ENCODE measurements at places on chromosomes 16 and 17.

- no peak for DNase-seq
These were observed 6.2 kb downstream of the MT2A start for GRCh38 chr16:56614549-56614991.

DNA sequence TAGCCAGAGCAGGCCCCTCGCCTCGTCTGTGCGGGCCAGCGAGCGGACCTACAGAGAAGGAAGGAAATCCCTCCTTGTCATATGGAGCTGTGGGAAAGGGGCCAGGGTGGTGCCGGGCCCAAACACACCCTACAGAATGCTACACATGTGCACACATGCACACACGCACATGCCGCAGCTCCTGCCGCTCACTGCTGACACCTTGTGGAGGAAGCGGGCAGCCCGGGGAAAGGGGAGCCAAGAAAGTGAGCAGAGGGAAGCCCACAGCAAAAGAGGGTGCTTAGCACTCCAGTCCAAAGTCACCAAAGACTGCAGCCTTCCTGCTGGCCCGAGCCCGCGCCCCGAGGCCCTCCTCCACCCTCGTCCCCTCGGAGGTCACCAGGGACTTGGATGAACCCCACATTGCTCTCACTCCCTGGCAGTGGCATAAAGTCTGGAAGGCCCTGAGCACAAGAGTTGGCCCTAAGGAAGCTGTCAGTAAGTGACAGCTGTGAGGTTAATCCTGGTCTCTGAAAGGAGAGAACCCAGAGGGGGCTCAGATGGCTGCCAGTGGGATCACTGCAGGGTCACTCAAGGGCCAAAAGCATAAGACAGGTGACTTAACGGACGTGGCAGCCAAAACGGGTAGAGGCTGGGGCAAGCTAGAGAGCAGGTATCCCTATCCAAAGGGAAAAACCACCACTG, 68.2 kb downstream of the MYO18A start:
- peak; percentile 82 for DNase-seq

DNA sequence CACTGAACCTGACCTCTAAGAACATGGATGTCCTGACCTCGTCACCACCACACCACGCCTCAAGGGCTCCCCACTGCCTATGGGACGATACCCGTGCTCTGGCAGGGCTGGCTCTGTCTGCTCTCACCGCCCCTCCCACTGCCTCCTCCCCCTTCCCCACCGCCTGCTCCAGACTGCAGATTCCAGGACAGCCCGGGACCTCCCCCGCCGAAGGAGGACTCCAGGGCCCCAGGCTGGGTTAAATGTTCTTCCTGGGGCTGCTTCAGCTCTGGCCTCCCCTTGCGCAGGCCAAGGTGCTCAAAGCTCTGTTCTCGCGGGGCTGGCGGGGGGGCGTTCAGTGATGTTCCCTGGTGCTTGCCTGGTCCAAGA, 3.1 kb downstream of the NPW start:
- peak; percentile 38 for DNase-seq

GRCh38 chr16:65124596-65124995, 2.7 kb upstream of the CDH11 start:
- no peak for DNase-seq

DNA sequence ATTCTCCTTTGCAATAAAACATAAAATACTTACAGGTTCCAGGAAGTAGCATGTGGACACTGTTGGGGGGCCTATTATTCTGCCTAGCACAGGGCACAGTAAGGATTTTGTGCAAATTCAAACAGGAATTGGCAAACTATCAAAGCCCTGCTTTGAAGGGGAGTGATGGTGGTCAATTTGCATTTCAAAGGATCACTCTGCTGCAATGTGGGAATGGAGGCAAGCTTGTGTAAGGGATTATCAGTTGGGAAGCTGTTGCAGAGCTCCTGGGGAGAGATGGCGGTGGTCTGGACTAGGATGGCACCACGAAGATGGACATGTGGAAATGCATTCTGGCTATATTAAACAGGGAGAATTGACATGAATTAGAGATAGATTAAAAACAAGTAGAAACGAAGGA, 990.7 kb upstream of the RBFOX1 start:
- no peak for DNase-seq

GRCh38 chr16:72877374-72878028, 170.4 kb downstream of the ZFHX3 start:
- DNase-seq = peak; percentile 72

DNA sequence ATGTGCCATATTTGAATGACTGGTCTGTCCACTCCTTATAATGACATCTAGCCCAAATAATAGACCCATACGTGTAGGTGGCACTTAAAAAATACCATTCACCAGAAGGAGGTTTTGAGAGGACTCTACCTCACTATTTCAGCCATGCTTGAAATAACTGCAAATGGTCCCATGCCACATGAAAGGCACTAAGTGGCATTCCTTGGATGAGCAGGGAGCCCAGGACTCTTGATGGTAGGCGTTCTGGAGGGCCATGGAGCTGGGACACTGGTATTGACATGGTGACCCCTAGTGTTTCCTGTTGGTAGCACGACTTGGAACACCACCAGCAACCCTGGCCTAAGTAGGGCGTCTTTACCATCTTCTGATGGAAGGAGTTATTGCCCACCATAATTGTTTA, 148.7 kb upstream of the ZFHX3 start:
- peak; percentile 79 for DNase-seq

GRCh38 chr17:45740553-45741330, 43.4 kb upstream of the CRHR1 start:
- DNase-seq = peak; percentile 21

- DNase-seq = no peak
These were observed 6.1 kb upstream of the TNRC6C start for GRCh38 chr17:77952368-77952767.

GRCh38 chr17:67421869-67422273, 44.8 kb downstream of the PITPNC1 start:
- DNase-seq = peak; percentile 62

DNA sequence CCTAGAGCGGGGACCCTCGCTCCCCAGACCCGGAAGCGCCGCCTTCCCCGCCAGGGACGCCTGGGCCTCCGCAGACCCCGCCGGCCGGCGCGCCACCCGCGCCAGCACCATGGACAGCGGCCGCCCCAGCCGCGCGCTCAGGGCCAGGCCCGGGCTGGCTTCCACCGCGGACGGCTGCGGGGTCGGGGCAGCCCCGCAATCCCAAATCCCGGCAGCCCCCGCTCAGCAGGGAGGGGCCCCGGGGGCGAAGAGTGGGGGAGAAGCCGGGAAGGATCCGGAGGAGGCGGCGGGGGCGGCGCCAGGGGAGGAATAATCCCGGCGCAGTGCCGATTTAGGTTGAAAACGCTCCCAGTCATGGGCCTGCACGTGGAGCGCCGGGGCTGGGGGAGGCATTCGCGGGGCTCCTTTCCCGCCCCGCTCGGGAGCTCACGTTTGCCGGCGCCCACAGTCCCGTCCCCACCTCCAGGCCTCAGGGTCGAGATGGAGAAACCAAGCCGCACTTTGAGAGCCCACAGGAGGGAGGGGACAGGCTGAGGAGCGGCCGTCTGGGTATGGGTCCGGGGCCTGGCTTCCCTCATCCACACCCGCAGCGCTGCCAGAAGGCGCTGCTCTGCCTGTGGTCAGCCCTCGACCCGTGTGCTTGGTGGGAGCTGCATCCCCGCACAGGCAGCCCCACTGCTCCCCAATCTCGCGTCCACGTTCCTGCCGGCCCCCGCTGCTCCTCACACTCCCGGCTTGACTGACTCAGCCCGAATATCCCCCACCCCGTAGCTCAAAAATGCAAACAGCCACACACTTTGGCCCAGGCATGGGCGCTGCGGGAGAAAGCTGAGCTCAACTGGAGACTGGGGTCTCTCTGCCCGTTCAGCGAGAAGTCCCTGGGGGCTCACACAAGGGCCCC, 4.7 kb downstream of the FBXL16 start:
- peak; percentile 51 for DNase-seq

DNA sequence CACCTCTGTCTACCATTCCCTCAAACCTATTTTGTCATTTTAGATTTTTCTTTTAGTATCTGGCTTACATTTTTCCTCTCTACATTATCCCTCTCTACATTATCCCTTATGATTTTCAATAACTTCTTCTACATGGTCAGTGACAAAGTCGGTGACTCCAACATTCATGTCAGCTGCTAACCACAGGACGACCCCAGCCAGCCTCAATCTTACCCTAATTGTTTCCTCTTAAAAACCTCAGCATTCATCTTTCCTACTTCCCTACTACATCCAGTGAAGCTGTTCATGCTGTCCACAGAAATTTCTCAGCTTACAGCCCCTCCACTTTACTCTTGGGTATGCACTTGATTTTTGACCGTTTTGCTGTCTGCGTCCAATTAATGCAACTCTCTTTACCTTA, 8.3 kb downstream of the MYH10 start:
- DNase-seq = no peak

- peak; percentile 58 for DNase-seq
These were observed 53.9 kb downstream of the MYO1D start for GRCh38 chr17:32822996-32823395.

DNA sequence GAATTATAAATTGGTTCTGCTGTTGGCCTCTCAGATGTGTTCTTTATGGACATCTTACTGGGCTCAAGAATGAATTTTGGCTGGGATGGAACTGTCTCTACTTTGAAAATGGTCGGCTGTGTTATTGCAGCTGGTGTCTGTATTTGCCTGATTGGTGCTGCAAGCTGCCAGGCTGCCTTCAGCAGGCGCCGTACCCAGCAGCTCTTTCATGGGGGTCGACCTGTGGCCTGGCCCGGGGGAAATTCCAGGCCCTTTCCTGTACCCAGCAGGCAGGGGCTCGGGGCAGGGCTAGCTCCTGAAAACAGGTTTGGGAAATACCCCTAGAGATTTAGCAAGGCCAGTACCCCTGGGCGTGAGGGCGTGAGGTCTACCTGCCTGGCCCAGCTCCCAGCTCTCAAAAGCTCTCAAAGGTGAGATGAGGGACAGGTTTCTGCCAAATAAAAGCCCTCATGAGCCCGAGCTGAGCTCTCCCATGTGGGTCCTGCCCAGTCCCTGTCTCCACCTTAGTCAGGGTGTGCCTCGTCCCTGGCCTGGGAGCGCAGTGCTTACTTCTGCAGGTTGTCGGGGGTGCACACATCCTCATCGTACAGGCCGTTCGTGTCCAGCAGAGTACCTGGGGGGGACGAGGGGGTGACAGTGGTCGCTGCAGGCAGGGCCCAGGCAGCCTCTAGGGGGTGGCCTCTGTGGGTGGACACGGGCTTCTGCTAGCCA, 52.3 kb downstream of the PRMT7 start:
- no peak for DNase-seq

DNA sequence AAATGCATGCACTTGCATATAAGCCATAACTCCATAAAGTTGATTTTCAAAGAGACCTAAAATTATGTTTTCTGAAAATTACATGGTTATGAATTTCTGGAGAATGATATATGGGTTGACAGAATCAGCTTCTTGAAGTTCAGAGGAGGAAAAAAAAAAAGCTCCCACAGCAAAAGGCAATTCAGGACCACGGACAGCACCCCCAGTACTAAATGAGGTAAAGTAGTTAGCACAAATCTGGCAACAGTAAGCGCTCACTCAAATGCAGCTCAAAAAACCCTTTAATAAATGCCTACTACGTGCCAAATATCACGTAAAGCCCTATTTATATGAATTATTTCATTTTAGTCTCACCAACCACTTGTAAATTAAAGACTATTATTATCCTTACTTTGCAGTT, 135.2 kb downstream of the SHISA9 start:
- DNase-seq = peak; percentile 60

DNA sequence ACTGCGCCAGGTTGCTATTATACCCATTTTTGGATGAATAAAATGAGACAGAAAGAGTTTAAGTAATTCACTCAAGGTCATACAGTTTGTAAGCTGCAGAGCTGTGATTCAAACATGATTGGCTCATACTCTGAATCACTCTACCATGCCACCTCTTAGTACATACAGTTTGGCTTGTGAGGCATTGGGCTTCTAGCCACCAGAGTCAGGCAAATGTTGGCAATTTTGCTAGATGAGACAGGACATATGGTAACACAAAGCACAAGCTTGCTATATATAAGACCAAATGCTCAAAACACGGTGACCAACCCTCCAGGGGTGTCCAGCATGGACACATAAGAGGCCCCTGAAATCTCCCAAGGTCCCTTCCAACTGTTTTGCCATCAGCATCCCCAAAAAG, 236.0 kb upstream of the IRX5 start:
- DNase-seq = no peak

DNA sequence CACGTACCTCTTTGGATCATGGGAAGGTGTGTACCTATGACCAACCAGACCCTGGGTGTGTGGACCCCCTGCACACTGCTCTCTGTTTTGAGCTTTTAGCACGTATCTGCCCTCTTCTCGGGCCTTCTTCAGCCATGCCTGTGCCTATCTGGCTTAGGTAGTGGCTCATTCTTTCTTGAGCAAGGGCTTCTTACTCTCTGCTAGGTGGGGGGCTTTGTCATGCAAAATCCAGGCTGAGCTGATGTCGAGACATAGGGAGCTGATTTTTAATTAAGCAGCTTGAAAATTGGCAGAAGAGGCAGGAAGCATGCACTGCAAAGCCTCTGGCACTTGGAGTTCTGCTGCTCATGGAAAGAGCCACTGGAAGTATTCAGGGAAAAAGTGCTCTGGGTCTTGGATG, 181.6 kb upstream of the IRX6 start:
- no peak for DNase-seq

DNA sequence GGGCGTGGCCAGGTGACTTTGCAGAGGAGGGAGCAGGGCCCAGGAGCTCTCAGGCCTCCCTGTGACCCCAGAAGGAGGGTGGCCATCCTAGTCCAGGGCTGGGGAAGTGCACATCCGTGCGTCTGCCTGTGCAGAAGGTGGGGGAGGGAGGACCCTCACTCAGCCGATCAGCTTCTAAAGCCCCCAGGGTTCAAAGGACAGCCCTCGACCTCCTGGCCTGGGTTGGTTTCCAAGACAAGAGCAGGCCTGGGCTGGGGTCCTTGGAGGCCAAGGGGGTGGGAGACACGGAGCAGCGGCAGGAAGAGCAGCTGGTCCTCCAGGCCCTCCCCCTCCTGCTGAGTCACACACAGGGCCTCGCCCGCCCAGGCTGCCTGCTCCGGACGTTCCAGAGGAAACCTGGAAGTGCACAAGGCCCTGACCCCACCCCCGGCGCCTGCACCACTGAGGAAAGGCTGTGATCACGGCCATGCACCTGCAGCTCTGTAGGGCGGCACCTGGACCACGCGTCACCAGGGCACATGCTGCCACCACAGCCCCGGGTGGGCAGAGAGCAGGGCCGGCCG, 67.1 kb upstream of the ZNF469 start:
- peak; percentile 43 for DNase-seq

DNA sequence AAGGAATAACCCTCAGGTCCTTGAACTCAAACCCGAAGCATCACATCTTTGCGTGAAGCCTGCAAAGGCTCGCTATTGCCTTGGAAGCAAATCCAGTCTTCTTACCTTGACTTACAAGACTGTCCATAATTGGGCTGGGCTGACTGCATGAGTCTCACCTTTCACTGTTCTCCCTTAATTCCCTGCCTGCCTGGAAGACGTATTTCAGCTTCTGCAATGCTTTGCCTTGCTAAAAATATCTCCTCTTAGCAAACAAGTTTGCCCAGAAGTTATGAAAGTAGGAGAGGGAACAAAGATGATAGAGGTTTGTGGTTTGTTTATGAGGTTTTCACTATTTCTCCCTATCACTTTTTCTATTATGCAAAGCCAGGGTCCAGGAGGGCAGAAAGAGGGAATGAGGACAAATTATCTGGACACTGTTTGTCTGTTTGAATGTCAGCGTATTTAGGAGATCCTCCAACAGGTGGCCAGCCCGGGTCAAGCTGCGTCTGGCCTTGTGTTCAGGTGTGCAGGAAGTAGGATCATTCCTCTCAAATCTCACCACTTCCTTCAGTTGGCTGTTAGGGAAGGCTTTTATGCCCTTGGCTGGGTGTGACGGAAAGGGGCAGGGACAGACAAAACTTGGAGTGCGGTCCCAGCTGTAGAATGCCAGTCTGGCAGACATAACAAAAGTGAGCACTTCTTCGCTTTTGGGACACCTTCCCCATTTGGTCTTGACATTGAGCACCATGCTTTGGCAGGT, 488.9 kb downstream of the CDH13 start:
- no peak for DNase-seq
